Vein endothelial cell (primary cell): ENCODE measurements at places on chromosomes 4 and X. TPM values are rescaled to one million over a fixed set of nuclear protein-coding genes. Genes with fewer than 3 reads are reported as not detected.

The FGF2 gene
- 31.7 and 36.6 TPM in 2 replicates for total RNA-seq

The NR0B1 gene
- not detected in 2 replicates for total RNA-seq

The TKTL2 gene
- not detected in 2 replicates for total RNA-seq

The NLGN4X gene
- total RNA-seq, result not detected in 2 replicates

The GRIPAP1 gene
- total RNA-seq, result 17.0 and 18.3 TPM in 2 replicates

The PACRGL gene
- total RNA-seq, result 17.0 and 21.8 TPM in 2 replicates

The CCDC120 gene
- total RNA-seq, result 1.5 and 1.6 TPM in 2 replicates

The MXD4 gene
- total RNA-seq, result 72.3 and 97.3 TPM in 2 replicates

The CDS1 gene
- 0.10 TPM in 1 of 2 replicates, not detected in the other for total RNA-seq

The TMEM35A gene
- 1.8 and 2.9 TPM in 2 replicates for total RNA-seq

The MAOA gene
- total RNA-seq, result 28.1 and 65.0 TPM in 2 replicates

The DMRTC1 gene
- not detected in 2 replicates for total RNA-seq

The GPR82 gene
- not detected in 2 replicates for total RNA-seq

The RBBP7 gene
- 70.2 and 92.2 TPM in 2 replicates for total RNA-seq

The CCKAR gene
- total RNA-seq, result not detected in 2 replicates
